ENCODE measurements at places on chromosomes 7 and 10. TPM values are rescaled to one million over a fixed set of nuclear protein-coding genes. Genes with fewer than 3 reads are reported as not detected.

GRCh38 chr7:121516821-121517220 lies 120.7 kb upstream of the FAM3C start:
- DNase-seq, result no peak

GRCh38 chr10:72026278-72027111 lies 61.9 kb downstream of the SPOCK2 start:
- no peak for DNase-seq

NME8 gene
- not detected for total RNA-seq

DNA sequence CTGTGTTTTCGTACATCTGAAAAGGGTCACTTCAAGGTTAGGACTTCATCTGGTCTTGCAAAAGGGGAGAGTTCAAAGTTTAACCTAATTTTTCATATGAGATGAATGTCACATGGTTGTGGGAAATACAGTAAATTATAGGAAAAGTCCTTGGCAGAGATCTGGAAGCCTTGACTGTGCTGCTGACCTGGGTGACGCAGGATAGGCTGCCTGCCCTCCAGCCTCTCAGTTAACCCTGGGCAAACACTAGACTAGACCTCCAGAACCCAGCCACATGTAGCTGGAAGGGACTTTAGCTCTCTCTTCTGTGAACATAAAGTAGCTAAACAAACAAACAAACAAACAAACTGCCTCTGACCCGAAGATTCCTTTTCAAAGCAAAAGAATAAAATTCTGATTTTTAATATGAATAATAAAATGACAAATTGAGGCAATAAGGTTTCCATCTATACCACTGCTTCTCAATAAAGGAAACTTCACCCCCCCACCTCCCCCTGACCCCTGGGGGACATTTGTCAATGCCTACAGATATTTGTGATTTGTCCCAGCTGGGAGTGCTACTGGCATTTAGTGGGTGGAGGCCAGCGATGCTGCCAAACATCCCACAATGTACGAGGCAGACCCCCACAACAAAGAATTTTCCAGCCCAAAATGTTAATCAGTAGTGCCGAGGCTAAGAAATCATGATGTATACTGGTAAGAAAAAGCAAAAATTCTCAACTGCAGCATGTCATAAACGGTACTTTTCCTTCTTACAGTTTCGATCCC lies 75.2 kb upstream of the PRR15 start:
- no peak for DNase-seq

GIMAP5 gene
- 31.3 TPM for total RNA-seq

DNA sequence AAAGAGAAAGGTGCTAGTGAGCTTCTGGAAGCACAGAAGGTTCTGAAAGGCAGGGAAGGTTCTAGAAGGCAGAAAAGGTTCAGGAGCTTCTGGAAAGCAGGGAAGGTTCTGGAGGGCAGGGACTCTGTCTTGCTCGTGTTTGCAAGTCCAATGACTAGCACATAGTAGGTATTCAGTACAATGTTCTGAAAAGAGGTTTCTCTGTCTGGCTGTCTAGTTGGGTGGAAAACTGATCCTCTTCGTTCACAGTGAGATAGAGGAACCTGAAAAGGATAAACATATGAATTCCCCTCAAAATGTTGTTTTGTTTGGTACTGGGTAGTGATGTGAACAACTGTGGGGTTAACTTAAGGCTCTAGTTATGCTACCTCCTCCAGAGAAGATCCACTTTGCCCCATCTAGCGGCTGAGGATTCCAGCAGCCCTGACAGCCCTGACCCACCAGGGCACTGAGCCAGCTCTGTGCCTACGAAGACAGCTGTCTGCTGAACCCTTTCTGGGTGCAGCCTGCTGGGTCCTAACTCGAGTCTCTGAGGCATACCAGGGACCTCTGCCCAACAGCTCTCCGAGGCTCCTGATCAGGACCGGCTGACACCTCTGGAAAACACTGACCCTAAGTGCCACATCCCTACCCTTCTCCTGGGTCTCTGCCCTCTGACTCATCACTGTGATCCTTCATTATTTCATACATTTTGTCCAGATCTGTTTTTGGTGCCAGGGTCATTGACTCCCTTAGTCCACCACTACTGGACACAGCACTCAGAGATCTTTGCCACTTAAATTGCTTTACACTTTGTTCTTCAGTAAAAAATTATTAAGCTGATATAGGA lies 15.4 kb downstream of the PTPRN2 start:
- DNase-seq, result no peak

DNA sequence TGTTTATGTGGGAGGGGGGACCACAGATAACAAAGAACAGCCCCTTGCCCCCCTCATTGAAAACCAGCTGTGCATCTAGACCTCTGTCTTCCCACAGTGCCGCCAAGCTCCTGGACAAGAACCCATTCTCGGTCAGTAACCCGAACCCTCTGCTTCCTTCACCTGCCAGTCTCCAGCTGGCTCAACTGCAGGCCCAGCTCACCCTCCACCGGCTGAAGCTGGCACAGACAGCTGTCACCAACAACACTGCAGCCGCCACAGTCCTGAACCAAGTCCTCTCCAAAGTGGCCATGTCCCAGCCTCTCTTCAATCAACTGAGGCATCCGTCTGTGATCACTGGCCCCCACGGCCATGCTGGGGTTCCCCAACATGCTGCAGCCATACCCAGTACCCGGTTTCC lies 91.0 kb upstream of the PDCD4 start:
- no peak for DNase-seq

SPACDR gene
- total RNA-seq, result 0.93 TPM

AKR1D1 gene
- total RNA-seq, result not detected

GRCh38 chr10:43377424-43377883 lies 6.0 kb downstream of the FXYD4 start:
- DNase-seq, result no peak

DNA sequence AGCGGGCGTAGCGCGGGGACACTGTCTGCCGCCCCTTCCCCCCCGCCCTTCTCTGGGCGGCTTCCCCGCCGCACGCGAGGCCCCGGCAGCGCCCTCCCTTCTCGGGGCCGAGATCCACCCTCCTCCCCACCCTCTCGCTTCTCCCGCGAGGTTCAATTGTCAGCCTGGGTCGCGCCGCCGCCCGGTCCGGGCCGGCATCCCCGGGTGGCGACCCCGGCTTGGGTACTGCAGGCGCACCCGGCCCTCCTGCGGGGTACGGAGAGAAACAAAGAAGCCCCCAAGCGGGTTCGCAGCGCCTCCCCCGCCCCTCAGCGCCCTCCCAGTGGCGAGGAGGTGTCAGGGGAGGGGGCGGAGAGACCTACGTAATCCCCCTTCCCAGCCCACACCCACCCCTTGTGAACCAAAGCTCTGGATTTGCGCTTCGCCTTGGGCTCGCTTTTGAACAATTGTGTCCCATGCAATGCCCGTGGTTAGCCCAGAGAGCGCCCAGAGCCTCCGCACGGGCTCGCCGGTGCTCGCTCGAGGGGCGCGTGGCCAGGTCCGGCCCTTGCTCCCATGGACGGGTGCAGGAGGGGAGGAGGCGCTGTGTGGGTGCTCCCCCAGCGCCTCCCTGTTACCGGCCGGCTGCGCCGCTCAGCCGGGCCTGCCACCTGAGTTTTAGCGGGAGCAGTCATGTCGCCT lies 634 bp downstream of the HECW1 start:
- no peak for DNase-seq

GRCh38 chr10:76229341-76229740 lies 797.9 kb downstream of the LRMDA start:
- no peak for DNase-seq

RNF32 gene
- 0.99 TPM for total RNA-seq

- DNase-seq, result no peak
These were observed 542.3 kb upstream of the MBL2 start for GRCh38 chr10:53314876-53315275.

- no peak for DNase-seq
These were observed 71.2 kb downstream of the SUGCT start for GRCh38 chr7:40205992-40206391.

AKR1C4 gene
- not detected for total RNA-seq

OR2A7 gene
- total RNA-seq, result 5.4 TPM

- peak; percentile 49 for DNase-seq
These were observed 3.8 kb upstream of the ANTXRL start for GRCh38 chr10:46282842-46283574.

- no peak for DNase-seq
These were observed 41.5 kb upstream of the EBLN1 start for GRCh38 chr10:22259280-22259679.

CFTR gene
- total RNA-seq, result not detected

TYSND1 gene
- 13.0 TPM for total RNA-seq

GRCh38 chr7:111483078-111483477 lies 79.2 kb downstream of the IMMP2L start:
- DNase-seq, result no peak

DNA sequence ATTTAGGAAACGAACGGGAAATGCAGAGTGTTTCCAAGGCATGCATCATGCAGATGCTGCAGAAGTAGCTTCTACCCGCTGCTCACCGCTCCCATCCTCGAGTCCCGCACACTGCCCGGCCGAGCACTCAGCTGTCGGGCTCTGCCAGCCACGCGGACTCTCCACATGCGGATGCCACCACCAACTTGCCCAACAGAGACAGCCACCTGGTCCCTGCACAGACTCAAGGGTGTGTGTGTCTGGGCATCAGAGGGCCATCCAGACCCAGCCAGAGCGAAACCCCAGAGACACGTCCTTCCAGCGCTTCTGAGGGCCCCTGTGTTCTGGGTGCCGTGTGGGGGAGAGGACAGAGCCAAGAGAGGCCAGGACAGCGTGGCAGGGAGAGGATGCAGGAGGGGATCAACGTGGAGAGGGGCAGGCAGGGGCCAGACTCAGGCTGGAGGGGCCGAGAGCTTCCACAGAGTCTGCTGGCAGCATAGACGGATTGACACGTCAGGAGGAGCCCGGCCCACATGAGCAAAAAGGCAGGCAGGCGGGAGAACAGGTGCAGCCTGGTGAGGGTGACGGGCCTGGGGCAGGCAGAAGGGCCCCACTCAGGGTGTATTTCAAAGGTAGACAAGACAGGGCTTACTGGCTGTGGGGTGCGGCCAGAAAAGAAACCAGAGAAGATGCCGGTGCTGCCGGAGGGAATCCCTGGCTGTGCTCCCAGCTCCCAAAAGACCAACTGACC lies 18.3 kb downstream of the GPER1 start:
- no peak for DNase-seq

Measured in CD4-positive, alpha-beta T cell (primary cell).